ENCODE measurements at places on chromosomes 12 and 14. TPM values are rescaled to one million over a fixed set of nuclear protein-coding genes. Genes with fewer than 3 reads are reported as not detected.

Gene ADCY6
- total RNA-seq, result 98.0 TPM

Gene IL31
- total RNA-seq, result not detected

Gene ANKS1B
- 9.6 TPM for total RNA-seq

Gene TSPAN8
- 2.1 TPM for total RNA-seq

Gene TAS2R42
- not detected for total RNA-seq

Gene INF2
- total RNA-seq, result 81.6 TPM

Gene RGS6
- total RNA-seq, result 1.1 TPM

Gene LTA4H
- 64.0 TPM for total RNA-seq

Gene SYT1
- total RNA-seq, result 12.3 TPM

Gene RIMBP2
- 0.57 TPM for total RNA-seq

Gene TMEM30B
- total RNA-seq, result 34.0 TPM

Gene MIS18BP1
- 26.1 TPM for total RNA-seq

Gene LAG3
- 2.3 TPM for total RNA-seq

Gene MSI1
- total RNA-seq, result 1.4 TPM

GRCh38 chr12:11663130-11663529, 13.7 kb downstream of the ETV6 start:
- DNase-seq, result no peak

- DNase-seq, result no peak
Measured at GRCh38 chr14:100862277-100862676, 36.4 kb downstream of the MEG3 start.

GRCh38 chr12:77328326-77328725, 263.0 kb upstream of the E2F7 start:
- no peak for DNase-seq

GRCh38 chr12:6917491-6918231, 3.3 kb downstream of the ENO2 start:
- no peak for DNase-seq

GRCh38 chr12:8605057-8605456, 7.6 kb downstream of the AICDA start:
- DNase-seq, result no peak

GRCh38 chr14:53955671-53956426, 776 bp downstream of the BMP4 start:
- DNase-seq, result peak; percentile 65

DNA sequence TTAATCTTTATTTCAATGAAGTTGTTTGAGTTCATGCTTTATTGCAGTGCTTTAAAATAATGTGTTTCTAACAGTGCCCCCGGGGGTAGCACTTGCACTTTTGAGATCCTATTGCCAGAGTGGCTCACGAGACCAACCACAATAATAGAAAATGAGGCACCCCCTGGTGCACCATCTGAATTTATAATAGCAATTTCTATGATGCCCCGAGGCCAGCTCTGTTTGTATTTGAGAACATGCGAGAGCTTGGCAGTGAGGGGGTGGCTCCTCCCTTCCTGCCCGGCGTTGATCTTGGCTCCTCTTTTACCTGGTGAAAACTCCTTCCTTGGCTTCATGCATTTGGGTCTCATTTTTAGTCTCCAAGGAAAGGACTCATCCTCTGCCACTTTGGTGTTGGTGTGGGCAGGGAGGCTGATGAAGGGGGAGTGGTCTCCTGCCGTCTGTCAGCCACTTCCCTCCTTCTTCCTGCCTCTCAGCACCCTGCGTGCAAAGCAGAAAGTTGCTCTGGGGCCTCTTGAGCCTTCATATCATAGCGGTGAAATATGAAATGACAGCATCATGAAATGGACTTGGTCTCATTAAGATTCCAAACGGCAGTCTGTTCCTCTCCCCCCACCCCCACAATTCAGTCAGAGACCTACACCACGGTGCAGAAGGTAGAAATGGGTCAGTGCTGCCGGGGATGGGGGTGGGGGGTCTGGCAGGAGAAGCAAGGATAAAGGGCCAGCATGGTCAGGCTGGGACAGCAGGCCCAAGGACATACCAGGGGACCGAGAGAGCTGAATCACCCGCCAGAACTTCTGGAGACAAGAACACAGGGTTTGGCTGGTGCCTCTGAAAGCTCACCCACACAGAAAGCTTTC, 17.7 kb upstream of the NRXN3 start:
- DNase-seq, result no peak

GRCh38 chr12:11085419-11085818, 6.7 kb downstream of the TAS2R43 start:
- DNase-seq, result no peak

DNA sequence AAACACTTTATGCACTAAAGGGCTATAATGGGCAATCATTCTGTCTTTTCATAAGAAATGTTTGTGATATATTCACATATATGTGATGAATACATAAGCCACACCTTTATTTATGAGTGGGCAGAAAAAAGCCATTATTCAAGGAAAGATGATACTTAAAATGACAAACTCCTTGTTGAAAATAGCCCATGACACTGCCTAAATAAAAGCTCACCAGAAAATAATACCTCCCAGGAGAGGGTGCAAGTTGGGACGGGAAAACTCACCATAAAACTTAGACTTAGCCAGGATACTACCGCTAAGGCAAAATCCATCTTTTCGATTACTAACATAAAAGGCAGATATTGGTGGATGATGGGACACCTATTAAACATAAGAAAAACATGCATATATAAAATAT, 35.8 kb upstream of the BBS10 start:
- no peak for DNase-seq

- no peak for DNase-seq
Measured at GRCh38 chr12:120951-121350, 54.4 kb downstream of the IQSEC3 start.

- DNase-seq, result no peak
Measured at GRCh38 chr14:99664058-99664936, 19.4 kb downstream of the HHIPL1 start.

DNA sequence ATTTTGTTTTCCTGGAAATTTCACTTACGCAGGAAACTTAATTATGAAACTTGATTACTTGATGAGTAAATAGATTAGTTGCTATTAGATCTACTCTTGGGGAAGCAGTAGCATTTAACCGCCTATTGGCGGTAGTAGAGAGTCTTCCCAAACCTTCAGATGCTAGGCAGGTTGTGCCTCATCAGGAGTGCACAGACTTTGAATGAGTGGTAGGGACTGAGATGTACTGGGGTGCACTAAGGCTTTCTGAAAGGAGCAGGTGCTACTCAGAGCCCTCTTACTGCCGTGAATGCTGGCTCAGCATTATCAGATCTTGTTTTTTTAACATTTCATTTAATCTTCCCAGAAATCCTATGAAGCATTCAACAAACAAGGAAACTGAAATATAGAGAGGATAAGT, 7.7 kb downstream of the GATC start:
- DNase-seq, result no peak

- DNase-seq, result no peak
Measured at GRCh38 chr14:93784878-93785277, 3.4 kb downstream of the PRIMA1 start.

DNA sequence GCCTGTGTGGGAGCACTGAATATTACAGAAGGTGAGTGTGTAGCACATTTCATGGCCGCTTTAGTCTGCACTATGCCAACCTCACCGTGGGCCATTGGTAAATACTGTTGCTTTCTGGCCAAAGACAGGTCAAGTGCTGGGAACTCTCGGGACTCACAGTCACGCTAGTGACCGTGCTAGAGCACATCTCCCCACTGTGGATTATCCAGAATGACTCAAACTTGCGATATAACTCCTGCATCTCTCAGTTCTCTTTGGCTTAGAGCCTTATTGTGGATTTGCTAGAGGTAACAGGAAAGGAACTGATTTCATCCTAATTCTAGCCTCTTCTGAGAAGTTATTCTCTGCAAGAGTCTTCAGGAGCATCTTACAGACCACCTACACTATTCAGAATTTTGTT, 86.5 kb downstream of the DAD1 start:
- DNase-seq, result no peak

DNA sequence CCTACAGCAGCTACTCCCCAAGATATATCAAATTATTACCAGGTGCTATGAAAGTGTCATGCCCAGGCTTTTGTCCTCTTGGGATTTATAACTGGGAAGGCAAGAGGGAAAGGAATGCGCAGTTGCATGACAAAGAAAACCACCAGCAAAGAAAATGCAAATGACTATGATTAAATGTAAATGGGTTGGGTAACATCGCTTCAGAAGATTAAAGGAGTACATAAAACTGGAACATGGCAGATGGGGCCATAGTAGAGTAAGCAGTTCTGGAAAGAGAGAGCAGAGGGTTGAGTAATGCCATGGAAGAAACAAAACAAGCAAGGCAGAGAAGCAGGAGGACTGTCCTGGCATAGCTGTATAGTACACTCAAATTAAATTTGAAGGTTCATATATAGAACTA, 493.1 kb downstream of the NOVA1 start:
- no peak for DNase-seq

- DNase-seq, result no peak
Measured at GRCh38 chr12:3964439-3964838, 91.2 kb upstream of the PARP11 start.

- no peak for DNase-seq
Measured at GRCh38 chr12:2669560-2669959, 125.2 kb upstream of the FKBP4 start.

- DNase-seq, result no peak
Measured at GRCh38 chr14:64190974-64191502, 103.1 kb downstream of the ESR2 start.

DNA sequence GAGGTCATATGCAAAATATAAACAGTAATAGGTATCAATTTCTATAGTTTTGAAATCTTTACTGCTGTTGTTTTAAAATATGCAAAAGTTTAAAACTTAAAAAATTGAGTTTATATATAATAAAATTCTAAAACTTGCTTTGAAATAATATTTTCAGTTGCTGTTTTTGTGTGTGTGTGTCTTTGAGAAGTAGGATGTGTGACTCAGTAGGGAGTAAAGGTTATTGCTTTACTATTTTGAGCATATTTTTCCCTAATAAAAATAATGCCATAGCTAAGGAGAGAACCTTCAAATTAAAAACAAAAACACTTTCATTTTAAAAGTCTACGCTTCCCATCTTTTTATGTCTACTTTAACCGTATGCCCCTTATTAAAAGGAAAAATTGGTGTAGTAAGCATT, 238.1 kb downstream of the FBXL14 start:
- DNase-seq, result no peak

GRCh38 chr12:131137009-131137835, 183.5 kb downstream of the ADGRD1 start:
- peak; percentile 38 for DNase-seq

DNA sequence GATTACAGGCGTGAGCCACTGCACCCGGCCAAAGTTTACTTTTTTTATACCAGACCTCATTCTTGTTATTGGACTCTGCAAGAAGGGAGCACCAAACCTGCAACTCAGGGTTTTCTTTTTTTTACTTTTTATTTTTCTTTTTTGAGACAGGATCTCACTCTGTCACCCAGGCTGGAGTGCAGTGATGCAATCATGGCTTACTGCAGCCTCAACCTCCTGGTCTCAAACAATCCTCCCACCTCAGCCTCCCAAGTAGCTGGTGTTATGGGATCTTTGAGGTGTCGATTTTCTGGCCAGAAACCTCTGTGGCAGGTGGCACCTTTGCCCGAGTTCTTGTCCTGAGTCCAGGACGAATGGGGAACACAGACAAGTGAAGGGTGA, 4.2 kb upstream of the PWP1 start:
- no peak for DNase-seq

DNA sequence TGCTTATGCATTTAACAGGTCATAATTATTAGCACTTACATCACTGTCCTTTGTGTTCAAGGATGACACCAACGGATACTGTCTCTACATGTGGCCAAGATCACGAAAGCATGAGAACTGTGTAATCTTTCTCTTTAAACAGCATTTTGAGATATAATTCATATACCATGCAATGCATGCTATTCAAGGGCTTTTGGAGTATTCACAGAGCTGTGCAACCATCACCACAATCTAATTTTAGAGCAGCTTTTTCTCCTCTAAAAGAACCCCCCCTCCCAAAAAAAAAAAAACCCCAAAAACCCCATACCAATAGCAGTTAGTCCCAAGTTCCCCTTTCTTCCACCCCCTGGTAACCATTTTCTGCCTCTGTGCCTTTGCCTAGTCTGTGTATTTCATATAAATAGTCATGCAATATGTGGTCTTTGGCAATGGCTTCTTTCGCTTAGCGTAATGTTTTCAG, 60.6 kb downstream of the SPRING1 start:
- DNase-seq, result no peak

DNA sequence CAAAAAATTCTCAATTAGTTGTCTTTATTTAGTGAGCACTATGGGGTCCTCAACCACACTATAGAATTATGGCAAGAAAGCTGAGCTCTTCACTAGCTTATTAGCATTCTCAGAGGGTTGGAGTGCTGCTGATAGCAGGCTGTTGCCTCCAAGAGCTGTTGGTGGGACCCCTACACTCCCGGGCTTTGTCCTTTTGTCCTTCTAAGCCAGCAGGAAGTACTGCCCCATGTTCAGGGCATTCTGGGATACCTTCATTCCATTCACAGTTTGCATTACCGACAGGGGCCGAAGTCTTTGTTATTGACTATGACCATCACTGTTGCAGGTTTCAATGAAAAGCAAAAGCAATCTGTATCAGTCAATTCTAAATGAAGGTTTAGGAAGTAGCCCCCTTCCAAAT, 89.5 kb upstream of the OTX2 start:
- DNase-seq, result no peak

GRCh38 chr14:78834766-78835451, 664.7 kb downstream of the NRXN3 start:
- DNase-seq, result no peak

GRCh38 chr12:109115758-109116610, at the start of gene ACACB:
TSS of gene ACACB (plus strand) at chr12:109116587. CDS start at chr12:109139406, 22,819 bp downstream.
- DNase-seq, result no peak

GRCh38 chr12:50039151-50039835, 14.0 kb upstream of the RACGAP1 start:
- DNase-seq, result peak; percentile 82

DNA sequence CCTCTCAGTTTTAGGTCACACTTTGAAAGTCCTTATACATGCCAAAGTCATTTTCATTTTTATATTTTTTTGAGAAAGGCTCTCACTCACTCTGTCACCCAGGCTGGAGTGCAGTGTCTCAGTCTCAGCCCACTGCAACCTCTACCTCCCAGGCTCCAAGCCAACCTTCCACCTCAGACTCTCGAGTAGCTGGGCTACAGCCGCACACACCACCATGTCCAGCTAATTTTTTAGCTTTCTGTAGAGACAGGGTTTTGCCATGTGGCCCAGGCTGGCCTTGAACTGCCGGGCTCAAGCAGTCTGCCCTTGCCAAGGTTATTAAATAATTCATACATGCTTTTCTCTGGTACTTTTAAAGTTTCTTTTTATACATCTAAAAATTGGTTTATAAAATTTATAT, 166.0 kb downstream of the ERC1 start:
- DNase-seq, result no peak

DNA sequence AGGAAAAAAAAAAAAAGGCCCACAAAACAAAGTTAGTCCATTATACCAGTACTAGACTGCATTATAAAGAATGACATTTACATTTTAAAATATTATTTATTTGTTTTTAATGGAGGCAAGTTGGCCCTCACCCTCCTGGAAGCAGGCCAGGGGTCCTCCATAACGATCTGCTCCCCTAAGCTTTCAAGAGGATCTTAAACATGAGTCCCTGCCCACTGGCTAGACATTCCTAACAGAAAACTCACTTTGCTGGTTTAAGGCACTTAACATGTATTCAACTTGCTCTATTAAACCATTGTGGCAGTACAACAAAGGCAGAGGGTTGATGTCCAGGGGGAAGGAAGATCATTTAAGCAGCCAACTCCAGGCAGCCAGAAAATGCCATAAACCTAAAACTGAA, 111.4 kb downstream of the STXBP6 start:
- DNase-seq, result no peak

Data from ureter (tissue), 1 donor.